Lung (tissue), 17 donors: ENCODE measurements at places on chromosomes 6 and 20.
A peak's percentile ranks its signal among the peaks of the same experiment; 100 is the strongest.

DNA sequence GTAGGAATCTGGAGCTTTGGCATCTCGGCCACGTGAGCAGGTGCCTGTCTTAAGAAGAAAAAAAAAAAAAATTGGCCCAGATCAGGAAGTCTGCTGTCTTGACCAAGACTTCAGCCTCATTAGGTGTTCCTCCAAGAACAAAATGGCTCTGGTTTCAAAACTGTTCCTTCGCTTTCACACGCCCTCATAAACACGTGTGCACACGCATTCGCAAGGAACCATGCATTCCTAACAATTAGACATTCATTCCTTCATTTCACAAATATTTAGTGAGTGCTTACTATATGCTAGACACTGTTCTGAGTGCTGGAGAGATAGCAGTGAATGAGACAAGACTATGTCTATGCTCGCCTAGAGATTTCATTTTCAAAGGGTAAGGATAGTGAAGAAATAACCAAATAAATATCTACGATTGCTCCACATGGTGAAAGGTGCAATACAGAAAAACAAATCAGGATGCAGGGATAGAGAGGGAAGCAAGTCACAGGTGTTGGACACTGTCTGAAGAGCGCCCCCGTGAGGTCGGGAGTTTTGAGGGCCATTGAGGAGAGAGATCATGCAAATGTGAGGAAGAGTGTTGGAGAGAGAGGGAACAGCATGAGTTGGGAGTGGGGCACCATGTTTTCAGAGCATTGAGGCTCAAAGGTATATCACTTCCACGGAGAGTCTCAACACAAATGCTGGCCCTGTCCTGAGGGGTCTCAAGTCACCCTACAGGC is 53.3 kb downstream of the CCDC170 start:
- no peak for DNase-seq

- peak; percentile 89 for DNase-seq
These were observed 6.1 kb downstream of the SYNGAP1 start for GRCh38 chr6:33425668-33426577.

DNA sequence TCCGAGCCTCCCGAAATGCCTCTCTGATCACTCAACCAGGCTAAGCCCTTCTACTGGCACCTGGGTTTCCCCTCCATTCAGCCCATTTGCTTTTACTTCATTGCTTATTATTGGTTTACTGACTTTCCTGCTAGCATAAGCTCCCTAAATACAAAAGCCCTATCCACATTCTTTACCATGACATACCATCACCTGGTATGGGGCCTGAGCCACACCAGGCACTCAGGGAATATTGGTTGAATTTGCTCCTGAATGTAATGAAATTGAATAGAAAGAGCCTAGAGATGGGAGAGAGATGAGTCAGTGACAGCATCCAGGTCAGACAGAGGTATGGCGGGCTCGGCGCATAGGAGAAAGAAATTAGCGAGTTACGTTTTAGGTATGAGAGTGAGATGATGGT is 120.0 kb downstream of the CD164 start:
- no peak for DNase-seq

DNA sequence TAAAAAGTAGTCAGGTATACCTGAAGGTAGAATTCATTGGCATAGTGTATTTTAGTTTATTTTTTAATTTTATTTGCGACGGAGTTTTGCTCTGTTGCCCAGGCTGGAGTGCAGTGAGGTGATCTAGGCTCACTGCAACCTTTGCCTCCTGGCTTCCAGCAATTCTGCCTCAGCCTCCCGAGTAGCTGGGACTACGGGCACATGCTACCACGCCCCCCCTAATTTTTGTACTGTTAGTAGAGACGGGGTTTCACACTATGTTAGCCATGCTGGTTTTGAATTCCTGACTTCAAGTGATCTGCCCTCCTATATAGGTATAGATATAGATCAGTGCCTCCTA is 102.8 kb upstream of the PRSS16 start:
- DNase-seq = no peak

DNA sequence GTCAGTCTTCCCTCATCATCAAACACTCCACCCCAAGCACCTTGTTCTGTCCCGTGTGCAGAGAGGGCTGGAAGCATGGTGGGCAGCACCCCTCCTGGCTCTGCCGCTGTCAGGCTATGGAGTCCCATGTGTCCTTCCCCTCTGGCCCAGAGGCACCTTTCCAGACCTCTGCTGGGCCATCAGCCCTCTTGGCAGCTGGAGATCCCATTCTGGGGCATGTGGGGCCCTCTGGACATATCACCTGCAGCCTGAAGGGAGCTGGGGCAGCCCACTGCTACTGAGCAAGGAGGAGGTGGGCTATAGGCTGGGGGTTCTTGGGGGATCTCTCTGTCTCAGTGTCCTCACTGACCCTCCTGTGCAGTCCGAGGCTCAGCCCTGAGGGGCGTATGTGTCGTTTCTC is 42.2 kb downstream of the SUN5 start:
- no peak for DNase-seq

GRCh38 chr20:14956026-14956425 is 618.6 kb upstream of the FLRT3 start:
- no peak for DNase-seq

GRCh38 chr6:22727710-22728109 is 158.3 kb downstream of the HDGFL1 start:
- peak; percentile 89 for DNase-seq

DNA sequence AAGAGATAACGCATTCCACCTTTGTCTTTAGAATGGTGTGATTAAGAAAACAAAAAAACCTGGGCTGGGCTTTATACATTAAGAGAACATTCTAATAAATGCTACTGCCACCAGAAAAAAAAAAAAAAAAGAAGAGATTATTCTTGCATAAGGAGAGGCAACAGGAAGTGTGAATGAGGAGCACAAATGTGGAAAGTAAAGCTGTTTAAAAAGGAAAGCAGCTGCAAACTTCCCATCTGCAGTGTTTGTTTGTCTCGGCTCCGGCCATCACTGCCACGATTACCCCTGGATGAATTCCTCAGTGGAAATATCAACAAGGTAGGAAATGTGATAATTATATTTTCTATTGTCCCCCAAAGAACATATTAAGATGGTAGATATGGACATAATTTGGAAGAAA is 223.9 kb downstream of the PHF3 start:
- DNase-seq = no peak

DNA sequence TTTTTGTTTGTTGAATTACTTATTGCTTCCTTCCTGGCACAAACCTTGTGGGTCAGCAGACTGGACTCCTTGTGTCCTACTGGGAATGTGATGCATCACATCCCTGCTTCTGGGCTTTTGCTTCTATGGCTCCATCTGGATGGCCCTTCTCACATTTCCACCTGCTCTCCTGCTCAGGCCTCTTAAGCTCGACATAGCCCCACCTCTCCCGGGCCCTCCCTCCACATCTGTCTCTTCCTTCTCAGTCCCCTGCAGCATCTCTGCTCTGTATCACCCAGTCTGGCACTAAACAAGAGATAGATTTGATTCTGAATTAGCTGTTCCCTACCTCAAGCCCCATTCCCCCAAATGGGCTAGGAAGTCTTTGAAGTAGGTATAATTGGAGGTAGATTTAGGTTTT is 356.8 kb downstream of the DHX35 start:
- no peak for DNase-seq

- DNase-seq = no peak
These were observed 116.2 kb downstream of the LAMP5 start for GRCh38 chr20:9630554-9630953.

DNA sequence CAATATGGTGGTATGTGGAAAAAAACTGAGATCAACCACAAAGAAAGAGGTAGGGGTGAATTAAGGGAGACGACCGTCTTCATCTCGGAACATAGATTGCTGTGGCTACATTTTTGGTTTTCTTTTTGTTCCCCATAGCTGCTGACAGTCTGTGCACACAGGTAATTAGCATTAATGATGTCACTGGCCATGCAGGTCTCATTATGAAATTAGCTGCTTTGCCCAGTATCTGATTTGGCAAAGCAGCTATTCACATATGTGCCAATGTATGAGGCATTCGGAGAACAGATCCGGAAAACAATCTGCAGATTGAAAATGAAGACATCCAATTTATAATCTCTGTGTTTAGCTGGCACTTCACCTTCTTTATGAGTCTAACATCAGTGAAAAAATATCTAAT is 13.1 kb downstream of the NOX3 start:
- DNase-seq = no peak

- DNase-seq = peak; percentile 53
These were observed 586 bp downstream of the ZNF512B start for GRCh38 chr20:63968928-63969760.

- DNase-seq = no peak
These were observed 57.6 kb upstream of the IPCEF1 start for GRCh38 chr6:154414021-154414813.

GRCh38 chr6:137978252-137978896 is 111.3 kb downstream of the TNFAIP3 start:
- DNase-seq = no peak

DNA sequence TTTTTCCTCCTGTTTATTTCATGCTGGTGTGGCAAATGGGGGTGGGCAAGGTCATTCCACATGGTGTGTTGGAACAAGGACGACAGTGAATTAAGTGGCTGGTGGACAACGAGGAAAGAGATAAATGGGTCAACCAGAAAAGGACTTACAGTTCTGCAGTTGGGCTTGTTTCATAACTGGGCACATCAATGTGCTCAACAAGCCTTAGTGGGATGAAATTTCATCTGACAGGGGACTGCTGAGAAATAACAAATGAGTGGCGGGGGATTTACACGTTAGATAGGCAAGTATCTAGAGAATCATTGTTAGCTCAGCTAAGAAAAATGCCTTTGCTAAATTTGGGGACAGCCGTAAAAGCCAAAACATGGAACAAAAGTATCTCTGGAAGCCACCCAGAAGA is 163.6 kb downstream of the NRN1 start:
- DNase-seq = no peak

GRCh38 chr6:80163754-80164187 is 57.3 kb downstream of the BCKDHB start:
- DNase-seq = no peak

- DNase-seq = peak; percentile 64
These were observed 5.2 kb downstream of the EBF4 start for GRCh38 chr20:2697768-2698167.

DNA sequence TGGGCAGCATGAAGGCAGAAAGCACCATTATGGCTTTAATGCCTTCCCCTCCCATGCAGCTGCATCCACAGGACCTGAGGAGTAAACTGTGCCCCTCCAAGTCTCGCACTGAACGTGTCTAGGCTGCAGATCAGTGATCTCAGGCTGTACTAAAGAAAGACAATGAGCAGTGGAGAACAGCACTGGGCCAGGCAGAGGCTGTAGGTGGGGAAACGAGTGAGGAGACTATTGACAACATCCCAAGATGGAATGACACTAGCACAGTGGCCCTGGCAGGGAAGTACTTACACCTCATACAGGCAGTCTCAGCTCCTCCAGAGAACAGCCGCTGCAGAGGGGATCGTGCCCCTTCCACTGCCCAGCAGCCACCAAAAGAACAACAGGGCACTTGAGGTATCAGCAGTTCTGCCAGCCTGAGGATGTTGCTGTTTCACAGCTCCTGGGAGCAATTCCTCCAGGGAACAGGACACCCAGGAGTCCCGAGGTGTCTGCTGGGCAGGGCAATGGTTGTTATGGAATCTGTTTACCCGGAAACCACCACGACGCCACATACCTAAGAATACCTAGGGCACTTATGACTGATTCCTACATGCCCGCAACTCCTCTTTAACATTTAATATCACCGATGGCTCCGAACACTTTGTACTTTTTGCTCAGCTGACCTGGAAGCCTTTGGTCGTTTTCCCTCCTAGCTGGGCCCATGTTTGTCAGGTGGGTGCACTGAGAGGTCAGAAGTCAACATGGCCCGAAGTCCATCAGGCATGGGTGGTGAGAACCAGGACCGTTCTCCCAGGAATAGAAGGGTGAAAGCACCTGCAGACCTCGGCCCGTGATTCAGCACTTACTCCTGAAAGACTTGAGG is 79.1 kb downstream of the SLC22A23 start:
- DNase-seq = no peak

DNA sequence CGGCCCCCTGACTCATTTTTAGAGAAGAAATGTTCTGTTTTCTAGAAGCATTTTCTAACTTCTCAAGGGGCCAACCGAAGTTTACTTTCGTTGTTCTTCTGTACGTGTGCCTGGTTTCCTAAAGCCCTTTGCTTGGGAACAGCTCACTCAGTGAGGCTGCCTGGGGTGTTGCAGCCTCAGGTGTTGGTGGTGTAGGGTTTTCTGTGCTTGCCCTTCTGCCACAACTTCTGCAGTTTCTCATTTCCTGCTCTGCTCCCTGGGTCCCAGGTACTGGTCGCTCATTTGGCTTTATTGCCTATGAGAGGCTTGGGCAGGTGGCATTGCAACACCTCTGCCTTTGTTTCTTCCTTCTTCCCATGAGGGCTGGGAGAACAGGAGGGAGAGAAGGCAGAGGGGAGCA is 278.3 kb downstream of the SOX4 start:
- no peak for DNase-seq

DNA sequence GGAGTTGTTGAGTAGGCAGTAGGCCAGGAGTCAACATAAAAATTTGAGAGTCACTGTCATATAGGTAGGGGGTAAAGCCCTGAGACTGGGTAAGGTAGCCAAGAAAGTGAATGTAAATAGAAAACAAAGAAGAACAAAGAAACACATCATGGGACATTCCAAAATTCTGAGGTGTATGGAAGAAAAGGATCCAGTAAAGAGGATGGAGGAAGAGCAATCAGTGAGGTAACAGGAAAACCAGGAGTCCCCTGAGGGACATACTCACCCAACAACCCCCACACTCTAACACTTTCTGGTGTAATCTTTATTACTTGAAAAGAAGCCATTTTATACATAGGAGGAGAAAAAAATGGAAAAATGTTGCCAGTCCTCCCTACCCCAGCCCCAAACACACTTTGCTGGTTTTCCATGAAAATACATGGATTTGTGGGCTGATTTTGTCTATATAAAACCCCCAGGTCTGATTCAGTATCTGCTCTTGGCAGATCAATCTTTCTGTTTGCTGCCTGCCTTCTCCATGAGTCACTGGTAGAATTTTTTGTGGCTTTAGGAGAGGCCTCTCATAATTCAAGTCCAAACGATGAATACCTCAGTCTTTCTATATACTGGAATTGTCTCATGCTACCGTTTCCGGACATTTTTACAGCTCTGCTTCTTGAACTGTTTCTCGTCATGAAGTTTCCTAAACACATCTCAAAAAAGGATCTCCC is 271.4 kb upstream of the MAN1A1 start:
- DNase-seq = no peak

- DNase-seq = no peak
These were observed 126.5 kb upstream of the MAN1A1 start for GRCh38 chr6:119476024-119476423.

DNA sequence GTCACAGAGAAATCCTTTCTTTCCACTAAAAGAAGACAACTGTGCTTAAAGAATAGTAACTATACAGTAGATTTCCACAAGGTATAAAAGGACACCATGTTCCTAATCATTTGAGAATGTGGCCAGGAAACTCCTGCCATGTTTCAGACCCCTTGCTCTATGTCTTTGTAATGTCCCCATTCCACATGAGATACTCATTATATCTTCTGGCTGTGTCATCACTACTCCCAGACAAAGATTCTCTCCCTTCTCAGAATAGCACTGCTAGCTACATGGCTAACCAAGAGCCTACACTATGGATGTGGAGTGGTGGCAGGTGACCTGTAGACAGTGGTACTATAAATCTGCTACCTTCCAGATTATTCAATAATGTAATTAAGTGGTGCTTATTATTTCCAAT is 218.1 kb upstream of the MCHR2 start:
- no peak for DNase-seq
